ENCODE measurements at places on chromosomes 4 and X.

DNA sequence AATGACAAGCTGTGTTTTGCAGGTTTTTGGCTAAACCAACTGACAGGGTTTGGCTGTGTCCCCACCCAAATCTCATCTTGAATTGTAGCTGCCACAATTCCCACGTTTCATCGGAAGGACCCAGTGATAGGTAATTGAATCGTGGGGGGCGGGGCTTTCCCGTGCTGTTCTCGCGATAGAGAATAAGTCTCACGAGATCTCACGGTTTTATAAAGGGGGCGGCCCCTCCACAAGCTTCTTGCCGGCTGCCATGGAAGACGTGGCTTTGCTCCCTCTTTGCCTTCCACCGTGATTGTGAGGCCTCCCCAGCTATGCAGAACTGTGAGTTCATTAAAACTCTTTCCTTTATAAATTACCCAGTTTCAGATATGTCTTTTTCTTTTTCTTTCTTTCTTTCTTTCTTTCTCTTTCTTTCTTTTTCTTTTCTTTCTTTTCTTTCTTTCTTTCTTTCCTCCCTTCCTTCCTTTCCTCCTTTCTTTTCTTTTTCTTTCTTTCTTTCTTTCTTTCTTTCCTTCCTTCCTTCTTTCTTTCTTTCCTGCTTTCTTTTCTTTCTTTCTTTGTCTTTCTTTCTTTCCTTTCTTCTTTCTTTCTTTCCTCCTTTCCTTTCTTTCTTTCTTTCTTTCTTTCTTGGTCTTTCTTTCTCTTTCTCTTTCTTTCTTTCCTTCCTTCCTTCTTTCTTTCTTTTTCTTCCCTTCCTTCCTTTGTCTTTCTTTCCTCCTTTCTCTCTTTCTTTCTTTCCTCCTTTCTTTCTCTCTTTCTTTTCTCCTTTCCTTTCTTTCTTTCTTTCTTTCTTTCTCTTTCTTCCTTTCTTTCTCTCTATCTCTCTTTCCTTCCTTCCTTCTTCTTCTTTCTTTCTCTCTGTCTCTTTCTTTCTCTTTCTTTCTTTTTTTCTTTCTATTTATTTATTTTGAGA is 54.8 kb downstream of the SHOX start:
- no peak for DNase-seq

GRCh38 chr4:109588176-109588575 is 28.1 kb downstream of the MCUB start:
- DNase-seq, result peak; percentile 40

GRCh38 chr4:89369581-89369980 is 62.0 kb upstream of the GPRIN3 start:
- DNase-seq, result no peak

DNA sequence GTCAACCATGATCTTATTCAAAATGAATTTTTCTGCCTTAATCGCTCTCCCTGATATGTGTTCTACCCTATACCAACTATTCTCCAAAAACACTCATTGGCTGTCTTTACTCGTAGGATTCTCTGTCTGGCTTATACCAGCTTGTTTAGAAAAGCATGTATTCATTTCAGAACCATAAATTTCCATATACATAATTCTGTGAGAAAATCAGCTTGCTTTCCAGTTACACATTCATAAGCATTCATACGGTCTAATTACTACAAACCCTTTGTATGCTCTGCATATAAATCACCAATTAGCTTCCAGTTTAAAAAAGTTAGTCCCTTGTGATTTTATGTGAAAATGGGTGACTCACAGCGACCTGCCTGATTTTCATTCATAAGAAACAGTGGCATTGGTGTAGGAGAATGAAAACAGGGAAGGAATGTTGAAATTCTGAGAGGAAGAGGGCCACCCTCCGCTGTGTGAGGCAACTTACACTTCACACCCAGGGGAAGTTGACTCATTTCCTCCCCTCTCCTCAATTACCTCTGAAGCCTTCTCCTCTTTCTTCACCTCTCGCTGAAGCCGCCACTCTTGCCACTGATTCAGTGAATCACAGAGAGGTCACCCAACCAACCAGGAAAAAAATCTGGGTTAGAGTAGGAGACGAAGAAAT is 63.3 kb downstream of the MEPE start:
- peak; percentile 83 for DNase-seq

- DNase-seq, result no peak
Measured at GRCh38 chr4:45102716-45103115, 376.4 kb upstream of the GNPDA2 start.

DNA sequence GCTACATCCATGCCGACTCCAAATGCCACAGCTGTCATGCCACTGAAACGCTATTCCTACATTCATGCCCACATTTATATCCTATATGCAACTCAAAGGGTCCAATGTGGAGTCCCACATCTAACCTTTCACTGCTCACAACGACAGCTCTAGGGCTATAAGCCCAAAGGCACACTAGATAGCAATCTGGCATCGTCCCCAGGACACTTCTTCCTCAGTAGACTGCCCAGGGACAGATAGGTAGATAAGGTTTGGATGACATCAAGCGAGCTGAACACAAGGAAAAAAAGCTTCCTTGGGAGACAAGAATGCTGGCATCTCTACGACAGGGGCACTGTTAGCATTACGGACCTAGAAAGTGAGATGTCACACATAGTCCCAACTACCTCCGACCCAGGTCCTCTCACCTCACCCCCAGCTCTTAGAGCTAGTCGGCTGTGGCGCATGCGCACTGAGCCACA is 685 bp downstream of the RAB9B start:
- DNase-seq, result no peak

DNA sequence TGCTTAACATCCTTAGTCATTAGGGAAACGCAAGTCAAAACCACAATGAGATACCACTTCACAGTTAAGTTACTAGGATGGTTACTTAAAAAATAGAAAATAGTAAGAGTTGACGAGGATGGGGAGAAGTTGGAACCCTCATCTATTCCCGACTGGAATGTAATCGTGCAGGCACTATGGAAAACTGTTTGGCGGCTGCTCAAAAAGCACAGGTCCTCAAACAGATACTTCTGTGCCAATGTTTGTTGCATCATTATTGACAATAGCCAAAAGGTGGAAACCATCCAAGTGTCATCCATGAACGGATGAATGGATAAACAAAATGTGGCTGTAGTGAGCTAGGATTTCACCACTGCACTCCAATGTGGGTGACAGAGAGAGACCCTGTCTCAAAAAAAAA is 11.7 kb downstream of the CTAG1B start:
- no peak for DNase-seq

DNA sequence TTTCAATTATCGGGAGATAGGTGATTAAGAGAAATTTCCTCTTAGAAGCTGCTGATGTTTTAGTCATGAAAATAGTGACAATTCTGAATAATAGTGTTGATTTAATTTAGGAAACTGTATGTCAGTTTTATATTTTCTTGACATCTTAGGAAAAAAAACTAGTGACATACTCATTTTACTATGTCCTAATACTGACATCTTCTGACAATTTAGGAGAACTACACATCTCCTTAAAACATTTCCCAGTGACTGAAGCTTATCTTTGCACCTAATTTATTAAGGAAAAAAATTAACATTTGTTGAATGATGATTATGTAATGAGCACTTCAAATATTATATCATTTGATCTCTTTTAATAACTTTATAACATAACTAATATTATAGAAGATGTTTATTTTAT is 42.0 kb upstream of the RBMXL3 start:
- peak; percentile 49 for DNase-seq

DNA sequence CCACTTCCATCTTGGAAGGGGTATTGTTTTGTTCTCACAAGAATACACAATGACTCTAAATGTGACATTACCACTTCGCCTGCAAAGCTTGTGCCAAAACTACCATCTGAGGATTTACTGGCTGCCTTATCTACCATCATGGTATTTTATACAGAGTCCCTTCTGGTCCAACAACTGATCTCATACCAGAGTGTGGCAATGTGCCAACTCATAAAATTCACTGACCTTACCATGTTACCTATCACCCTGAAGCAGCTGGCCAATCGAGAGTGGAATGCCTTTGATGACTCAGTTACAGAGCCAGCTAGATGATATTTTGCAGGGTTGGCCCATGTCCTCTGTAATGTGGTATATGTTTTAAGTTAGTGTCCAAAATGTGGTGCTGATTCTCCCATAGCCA is 3.8 kb upstream of the SERPINA7 start:
- no peak for DNase-seq

DNA sequence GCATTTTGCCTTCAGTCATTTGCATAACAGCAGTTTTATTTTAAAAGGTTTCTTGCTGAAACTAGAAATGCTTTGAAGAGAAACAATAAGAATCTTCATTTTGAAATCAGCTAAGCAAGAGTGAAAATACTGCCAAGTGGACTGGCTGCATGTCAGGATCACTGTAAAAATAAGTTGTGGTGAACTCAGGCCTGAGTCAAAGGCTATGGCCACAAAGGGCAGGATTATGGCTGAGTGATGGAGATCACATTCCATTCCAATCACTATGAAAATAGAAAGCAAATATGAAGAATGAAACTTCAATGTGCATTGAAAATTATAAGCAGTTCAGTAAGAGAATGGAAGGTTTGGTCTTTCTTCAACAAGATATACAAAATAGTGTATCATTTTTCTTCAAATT is 224.5 kb downstream of the PCDH18 start:
- peak; percentile 88 for DNase-seq

DNA sequence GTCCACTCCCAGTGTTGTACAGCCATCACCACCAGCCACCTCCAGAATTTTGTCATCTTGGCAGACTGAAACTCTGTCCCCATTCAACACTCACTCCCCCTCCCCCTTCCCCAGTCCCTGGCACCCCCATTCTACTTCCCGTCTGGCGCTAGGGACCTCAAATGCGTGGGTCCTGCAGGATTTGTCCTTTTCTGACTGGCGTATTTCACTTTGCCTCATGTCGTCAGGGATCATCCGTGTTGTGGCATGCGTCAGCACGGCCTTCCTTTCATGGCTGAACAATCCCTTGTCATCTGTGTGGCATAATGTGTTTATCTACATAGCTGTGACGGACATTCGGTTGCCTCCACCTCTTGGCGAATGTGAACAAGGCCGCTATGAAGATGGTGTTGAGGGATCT is 5.5 kb downstream of the TADA2B start:
- no peak for DNase-seq

DNA sequence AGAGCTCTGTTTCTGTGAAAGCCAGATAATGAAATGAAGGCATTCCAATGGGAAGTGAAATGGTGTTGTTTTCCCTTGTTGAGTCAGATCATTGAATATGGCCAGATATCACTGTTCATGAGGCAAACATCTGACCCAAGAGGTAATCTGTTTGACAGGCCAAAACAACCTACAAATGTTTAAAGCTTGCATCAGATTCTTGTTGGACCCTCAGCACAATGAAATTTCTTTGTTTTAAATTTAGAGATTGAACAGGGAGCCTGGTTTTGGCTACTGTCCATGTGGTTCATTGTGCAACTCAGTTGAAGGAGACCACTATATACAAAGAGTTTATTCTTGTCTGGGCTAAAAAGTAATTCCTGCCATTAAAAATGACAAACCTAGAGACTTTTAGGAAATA is 159.1 kb downstream of the AFF2 start:
- DNase-seq, result peak; percentile 7

DNA sequence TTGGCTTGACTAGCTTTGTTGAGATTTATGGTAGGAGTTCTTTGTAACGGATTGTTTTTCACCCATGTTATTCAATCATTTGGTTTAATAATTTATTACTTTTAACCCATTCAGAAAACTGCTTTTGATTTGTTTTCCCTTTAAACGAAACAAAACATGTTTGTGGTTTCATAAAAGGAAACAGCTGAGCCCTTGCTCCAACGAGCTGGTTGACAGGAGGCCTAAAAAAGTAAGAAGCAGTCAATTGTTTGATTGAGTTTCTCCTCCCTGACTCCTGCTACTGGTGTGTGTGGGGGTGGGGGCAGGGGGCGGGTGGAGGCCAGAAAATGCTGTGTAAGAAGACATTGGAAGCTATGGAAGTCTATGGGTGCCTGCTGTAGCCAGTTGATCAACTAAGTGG is 102.8 kb downstream of the CHRDL1 start:
- peak; percentile 19 for DNase-seq

GRCh38 chr4:7470522-7471128 is 35.9 kb upstream of the PSAPL1 start:
- no peak for DNase-seq

GRCh38 chr4:32748498-32748897 is 2028.3 kb downstream of the PCDH7 start:
- peak; percentile 14 for DNase-seq

GRCh38 chr4:134865675-134866074 is 664.1 kb upstream of the PABPC4L start:
- no peak for DNase-seq

Data from fibroblast of mammary gland (primary cell).